ENCODE measurements at places on chromosomes 11 and 22.

DNA sequence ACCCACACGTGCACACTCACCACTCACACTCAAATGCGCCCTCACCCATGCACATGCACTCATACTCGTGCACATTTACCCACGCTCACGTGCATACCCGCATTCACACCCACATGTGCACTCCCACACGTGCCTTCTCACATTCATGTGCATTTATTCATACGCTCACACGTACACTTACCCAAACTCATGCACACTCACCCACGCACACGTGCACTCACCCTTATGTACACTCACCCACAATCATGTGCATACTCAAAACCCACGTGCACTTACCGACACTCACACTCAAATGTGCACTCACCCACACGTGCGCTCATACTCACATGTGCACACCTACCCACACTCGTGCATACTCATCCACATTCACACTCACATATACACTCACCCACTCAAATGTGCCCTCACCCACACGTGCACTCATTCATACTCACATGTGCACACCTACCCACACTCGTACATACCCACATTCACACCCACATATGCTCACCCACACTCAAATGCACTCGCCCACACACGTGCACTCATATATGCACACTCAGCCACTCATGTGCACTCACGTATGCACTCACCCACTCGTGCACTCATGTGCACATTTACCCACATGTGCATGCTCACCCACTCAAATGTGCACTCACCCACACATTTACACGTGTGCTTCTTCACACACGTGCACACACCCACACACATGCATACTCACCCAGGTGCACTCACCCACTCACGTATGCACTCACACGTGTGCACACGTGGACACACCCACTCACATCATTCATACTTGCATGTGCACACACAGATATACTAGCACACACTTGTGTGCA lies 84.4 kb downstream of the TRMU start:
- no peak for DNase-seq

GRCh38 chr11:75518204-75518549 lies 7.6 kb downstream of the GDPD5 start:
- DNase-seq = no peak

DNA sequence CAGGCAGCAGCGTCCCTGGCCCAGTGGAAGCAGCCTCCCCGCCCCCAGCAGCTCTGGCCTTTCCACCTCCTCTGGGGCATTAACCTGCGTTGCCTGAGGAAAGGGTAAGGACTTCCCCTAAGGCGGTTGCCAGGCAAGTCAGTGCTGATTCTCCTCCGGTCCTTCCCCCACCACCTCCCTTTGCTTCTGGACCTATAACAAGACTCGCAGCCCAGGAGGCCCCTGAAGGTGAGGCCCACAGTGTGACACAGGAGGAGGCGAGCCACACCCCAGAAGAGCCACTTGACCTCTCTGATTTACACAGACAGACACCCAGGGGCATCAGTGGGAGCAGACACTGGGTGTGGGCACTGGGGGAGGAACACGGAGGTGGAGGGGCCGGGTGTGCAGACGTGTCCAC lies 35.4 kb downstream of the ASCL2 start:
- no peak for DNase-seq

- no peak for DNase-seq
These were observed 17.0 kb downstream of the FADD start for GRCh38 chr11:70220136-70220535.

- DNase-seq = no peak
These were observed 77.6 kb upstream of the IGLL5 start for GRCh38 chr22:22810018-22810427.

GRCh38 chr22:19996694-19997384 lies 19.8 kb downstream of the ARVCF start:
- DNase-seq = no peak

- DNase-seq = no peak
These were observed 54.3 kb downstream of the BCL2L13 start for GRCh38 chr22:17692841-17693240.

GRCh38 chr11:124071623-124071948 lies 30.5 kb upstream of the OR10G7 start:
- DNase-seq = no peak

DNA sequence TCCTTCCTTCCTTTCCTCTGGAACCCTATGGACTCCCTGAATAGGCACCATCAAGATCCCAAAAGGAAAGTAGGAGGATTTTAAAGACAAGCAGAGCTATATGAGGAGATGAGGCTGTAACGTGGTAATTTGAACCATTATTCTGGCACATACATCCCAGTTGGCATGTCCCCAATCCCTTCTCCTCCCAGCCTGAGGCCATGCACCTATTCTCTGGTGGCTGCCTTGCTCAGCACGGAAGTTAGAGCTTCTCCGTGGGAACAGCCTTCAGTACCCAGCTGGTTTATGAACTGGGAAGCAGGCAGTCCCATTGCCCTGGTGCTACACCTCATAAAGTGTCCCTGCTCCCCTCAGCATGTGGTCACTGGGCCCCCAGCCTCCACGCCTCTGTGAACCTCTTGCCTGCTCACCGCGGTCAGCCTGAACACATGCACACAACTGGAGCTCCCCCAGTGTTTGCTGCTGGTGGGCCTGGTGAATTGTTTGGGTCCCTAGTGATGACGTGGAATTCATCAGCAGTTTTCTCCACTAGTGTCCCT lies 139.9 kb upstream of the PLET1 start:
- DNase-seq = no peak

DNA sequence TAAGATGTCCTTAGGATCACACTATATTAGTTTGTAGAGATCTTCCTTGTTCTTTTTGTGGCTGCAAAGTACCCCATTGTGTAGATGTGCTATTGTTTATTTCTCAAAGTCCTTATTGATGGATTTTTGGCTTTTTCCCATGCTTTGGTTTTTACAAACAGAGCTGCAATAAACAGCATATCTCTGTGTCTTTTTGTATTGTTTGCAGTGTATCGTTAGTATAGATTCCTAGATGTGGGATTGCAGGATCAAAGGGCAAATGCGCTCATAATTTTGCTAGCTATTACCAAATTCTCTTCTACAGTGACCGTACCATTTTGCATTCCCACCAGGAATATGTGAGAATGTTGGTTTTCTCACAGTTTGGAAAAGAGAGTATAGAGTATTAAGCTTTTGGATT lies 27.5 kb upstream of the FTH1 start:
- no peak for DNase-seq

DNA sequence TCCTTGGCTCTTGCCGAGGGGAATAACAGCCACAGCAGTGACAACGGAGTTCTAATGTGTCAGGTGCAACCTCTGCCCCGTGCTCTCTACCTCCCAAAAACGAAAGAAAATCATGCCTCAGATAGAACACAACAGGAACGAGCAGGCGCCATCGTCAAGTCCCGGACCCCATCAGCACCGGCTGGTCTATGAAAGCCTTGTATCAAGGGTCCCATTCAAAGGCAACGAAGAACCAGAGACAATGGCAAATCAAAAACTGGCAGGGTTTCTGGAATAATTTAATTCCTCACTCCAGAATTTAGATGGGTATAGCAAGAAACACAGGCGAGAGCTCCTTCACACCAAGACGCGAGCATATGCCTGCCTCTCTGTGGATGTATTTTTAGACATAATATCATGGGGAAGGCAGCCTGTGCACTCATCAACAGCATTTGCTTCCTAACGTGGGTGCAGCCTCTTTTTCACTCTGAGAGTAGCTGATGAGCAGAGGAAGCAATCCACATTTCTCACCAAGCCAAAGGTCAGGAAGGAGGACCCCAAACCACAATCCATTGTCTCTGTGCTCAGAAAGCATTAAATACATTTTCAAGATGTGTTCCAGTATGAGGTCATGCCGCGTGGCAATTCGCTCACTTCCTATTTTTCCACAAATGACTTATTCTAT lies 193.4 kb upstream of the BLID start:
- DNase-seq = no peak
